ENCODE measurements at places on chromosomes 11 and 22.

GRCh38 chr22:42360348-42360747 is 71.9 kb downstream of the NFAM1 start:
- no peak for DNase-seq

- DNase-seq: no peak
These were observed 115.2 kb upstream of the SORL1-AS1 start for GRCh38 chr11:121567995-121568394.

- no peak for DNase-seq
These were observed 6.0 kb upstream of the TUBA8 start for GRCh38 chr22:18104566-18104965.

DNA sequence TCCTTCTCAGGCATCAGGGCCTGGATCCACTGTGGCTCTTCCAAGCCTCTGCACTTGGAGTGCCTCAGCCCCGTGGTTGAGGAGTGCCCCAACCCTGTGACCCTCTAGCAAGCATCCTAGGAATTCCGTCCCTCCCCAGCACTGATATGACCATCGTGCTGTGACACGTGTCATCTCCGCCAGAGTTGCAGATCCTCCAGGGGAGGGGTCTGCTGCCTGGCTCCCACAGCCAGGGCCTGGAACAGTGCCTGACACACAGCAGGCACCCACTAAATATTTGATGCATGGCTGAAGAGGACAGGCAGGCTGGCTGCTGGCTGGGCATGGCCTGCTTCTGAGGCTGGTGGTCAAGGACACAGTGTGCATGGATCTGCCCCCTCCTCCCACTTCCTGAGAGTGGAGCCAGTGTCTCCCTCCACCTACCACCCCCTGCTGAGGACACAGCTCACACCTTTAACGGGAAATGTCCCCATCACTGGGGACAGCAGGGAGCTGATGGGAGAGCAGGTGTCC is 1.7 kb upstream of the CD81 start:
- DNase-seq: no peak

DNA sequence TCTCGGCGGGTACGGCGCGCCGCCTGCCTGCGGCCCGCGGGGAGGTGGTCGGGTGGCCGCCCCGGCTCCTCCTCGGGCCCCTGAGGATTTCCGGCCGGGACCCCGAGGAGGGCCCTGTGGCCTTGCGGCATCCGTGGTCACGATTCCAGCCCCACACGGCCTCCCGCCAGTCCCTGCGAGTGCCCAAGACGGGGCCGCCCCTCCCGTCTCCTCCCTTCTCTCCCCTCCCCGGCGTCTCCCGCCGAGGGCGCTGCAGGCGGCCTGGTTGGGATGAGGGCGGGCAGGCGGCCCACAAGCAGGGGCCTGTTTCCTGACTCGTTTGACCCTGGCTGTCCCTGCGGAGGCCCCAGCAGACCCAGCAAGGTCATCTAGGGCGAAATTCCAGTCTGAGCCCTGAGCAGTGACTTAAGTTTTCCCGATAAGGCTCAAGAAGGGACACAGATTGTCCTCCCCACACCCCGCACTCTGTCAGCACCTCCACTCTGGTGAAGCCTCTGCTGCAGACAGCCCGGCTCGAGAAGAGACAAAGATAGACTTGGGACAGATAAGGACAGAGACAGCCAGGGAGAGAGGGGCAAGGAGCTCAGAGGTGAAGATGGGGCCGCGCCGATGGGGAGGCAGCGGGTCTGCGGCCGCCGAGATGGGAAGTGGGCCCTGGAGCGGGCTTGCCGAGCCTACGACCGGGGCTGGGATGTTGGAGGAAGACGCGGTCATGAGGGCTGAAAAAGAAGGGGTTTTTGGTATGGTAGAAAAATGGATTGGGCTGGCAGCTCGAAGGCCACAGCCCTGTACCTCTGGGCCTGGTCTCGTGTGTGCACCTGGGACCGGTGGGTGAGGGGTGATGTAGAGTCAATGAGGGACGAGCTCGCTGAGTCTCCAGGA is 95.0 kb downstream of the SWAP70 start:
- DNase-seq: peak; percentile 71

DNA sequence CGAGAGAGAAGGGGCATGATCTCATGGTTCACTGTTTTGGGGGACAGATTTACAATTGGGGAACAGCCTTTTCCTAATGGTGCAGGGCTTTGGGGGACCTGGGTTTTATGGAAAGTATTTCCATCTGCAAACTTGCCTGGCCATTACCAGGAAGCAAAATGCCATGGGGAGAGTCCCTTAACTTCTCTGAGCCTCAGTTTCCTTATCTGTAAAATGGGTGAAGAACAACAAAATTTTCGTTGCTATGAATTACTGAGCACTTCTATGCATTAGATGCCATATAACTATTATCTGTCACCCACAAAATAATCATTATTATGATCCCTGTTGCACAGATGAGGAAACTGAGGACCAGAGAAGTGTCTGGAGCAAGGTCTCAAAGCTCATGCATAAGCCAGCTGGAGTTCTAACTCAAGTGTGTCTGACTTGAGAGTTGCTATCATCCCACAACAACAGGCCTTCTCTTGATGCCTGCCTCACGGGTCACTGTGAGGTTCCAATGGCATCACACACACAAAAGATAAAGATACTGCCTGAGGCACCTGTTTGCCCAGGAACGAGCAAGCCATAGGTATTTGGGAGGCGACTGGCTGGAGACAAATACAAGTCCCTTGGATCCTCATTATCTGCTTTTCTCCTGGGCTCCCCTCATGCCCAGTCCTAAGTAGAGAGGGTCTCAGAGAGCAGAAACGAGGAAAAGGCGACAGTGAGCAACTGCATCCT is 15.8 kb downstream of the TPST2 start:
- no peak for DNase-seq

DNA sequence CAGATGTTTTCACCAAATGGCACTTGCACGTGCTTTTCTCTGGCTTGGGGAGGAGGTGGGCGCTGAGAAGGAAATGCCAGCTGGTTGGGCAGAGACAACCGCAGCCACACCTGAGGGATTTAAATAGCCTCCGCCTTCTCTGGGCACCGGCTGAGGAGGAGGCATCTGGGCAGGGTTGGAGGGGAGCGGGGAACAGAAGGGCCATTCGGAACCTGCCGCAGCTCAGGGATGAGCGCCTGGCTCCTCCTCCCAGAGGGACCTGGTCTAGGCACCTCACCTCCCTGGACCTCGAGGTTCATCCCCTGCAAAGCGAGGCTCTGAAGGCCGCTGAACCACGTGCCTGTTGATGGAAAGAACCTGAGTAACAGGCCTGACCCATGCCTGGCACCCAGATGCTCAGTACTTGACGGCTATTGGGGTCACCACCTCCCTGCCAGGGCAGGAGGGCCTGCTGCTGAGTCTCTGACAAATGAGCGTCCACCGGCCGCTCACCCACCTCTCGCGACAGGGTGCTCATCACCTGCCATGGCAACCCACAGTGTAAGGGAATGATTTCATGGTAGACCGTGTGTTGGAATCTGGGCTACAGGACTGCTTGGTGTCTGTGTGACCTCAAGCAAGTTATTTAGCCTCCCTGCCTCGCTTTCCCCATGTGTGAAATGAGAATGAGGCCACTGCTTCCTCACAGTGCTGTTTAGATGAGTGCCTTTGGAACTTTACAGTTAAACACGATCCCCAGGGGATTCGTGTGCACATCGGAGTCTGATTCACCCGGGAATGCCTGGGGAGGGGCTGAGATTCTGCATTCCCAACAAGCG is 2.0 kb upstream of the KDELR3 start:
- DNase-seq: no peak

GRCh38 chr11:132026746-132027145 is 656.3 kb downstream of the NTM start:
- DNase-seq: no peak

DNA sequence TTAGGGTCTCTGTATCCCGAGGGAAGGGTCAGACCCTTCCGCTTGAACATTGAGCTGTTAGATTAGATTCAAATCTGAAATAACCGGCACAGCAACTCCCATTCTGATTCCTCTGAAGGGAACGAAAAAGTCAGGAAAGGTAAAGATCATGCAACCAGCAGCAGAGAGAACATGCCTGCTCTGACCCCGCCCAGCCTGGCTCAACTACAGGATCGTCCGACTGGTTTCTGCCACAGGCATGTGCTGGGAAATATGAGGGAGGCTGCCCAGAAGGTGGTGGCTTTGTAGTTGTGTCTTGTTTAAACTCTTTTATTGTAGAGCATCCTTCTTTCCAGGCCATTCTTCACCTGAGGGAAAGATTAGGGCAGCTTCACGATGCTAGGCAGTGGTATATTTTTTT is 5.0 kb upstream of the MTNR1B start:
- DNase-seq: peak; percentile 57

DNA sequence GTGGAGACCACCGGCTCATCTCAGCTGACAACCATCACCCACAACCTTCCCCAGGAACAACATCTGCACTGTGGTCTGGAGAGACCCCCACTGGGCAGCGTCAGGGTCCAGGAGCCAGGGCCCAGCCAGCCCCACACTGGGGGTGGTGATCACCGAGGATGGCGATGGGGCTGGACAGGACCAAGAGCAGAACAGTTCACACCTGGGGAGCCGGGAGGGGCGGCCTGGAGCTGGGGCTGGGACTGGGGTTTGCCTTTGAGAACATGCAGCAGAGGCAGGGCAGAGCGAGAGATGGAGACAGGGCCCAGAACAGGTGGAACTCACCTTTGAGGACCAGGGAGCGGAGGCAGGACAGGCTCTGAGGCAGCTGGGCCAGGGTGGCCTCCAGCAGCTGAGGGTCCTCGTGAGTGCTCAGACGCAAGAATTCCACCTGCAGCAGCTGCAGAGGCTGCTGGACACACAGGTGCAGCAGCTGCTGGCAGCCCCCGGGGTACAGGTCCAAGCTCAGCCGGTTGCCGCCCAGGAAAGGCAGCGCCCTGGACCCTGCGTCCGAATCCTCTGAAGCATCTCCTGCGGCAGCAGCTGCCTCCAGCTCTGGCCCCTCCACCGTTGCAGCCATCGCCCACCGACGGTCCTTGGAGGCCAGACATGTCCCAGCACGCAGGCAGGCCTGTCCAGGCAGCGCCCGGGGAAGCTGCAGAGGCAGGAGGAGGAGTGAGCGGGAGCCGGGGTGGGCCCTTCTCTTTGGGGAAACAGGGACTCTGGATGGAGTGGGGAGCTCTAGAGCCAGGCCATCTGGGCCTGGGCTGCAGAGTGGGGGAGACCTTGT is 1.0 kb downstream of the PIDD1 start:
- no peak for DNase-seq

DNA sequence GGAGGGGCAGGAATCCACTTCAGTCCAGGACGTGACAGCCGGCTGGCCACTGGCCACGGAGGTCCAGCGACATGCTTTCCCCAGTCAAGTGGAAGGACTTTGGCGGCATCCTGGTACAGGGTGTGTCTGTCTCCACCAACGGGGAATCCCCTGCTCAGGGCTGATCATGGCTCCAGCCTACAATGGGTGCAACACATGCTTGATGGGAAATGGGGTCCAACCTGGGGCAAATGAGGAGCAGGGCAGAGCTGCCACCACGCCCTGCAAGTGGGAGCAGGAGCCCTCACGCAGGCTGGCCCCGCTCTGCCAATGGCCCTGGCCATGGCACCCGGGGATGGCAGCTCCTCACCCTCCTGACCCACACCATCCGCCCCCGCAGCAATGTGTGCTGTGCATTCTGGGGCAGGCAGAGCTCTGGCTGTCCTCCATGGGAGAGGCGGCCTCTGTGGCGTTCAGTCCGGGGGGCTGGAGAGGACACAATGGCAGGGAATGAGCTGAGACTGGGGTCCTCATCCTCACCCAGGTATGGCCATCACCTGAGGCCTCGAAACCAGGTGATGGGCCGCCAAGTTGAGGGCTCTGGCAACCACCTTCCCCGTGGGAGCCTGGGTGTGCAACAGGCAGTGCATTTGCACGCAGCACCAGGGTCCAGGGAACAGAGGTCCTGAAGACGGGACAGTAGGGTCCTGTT is 5.8 kb upstream of the SEPTIN5 start:
- no peak for DNase-seq

DNA sequence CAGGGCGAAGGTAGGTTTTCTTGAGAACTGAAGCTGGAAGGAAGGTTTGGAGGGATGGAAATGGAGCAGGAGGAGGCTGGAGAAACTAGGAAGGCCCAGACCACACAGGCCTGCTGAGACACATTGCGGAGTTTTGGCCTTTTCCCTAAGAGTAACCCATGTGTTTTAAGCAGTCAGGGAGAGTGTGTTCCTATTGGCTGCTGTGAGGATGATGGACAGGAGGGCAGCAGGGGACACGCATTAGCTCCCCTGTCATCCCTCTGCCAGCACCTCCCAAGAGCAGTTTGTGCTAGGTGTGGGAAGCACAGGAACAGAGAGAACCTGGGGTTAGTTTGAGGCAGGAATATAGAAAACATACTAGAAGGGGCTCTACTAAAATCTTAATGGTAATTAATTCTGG is 842.1 kb downstream of the TBC1D22A start:
- DNase-seq: no peak

DNA sequence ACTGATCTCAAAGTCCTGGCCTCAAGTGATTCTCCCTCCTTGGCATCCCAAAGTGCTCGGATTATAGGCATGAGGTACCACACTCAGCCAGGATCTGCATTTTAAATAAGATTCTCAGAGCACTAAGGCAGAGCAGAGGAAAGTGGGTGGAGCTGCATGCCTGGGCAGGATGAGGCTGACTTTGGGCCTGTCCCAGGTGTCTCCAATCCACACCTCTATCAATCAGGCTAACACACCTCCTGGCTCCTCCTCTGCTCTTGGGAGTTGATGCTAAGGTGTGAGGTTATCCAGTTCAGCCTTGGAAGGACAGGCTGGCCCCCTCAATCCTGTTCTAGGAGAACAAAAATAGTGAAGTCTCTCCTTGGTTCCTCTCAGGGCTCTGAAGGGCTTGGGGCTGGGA is 30.2 kb upstream of the P2RY2 start:
- DNase-seq: peak; percentile 62

- no peak for DNase-seq
These were observed 7.9 kb upstream of the DTX4 start for GRCh38 chr11:59164028-59164427.

- peak; percentile 10 for DNase-seq
These were observed 3.3 kb upstream of the JAML start for GRCh38 chr11:118227865-118228785.

GRCh38 chr11:25876456-25876965 is 455.4 kb upstream of the ANO3 start:
- no peak for DNase-seq

GRCh38 chr22:41367039-41367679 is 14.6 kb upstream of the TEF start:
- peak; percentile 68 for DNase-seq

GRCh38 chr22:50688448-50688847 is 15.8 kb downstream of the SHANK3 start:
- no peak for DNase-seq

- DNase-seq: no peak
These were observed 16.9 kb upstream of the PIK3C2A start for GRCh38 chr11:17224727-17225126.

GRCh38 chr11:126991596-126991995 is 9.0 kb downstream of the KIRREL3 start:
- DNase-seq: no peak

- DNase-seq: no peak
These were observed 19.6 kb downstream of the BRD1 start for GRCh38 chr22:49807780-49808708.

DNA sequence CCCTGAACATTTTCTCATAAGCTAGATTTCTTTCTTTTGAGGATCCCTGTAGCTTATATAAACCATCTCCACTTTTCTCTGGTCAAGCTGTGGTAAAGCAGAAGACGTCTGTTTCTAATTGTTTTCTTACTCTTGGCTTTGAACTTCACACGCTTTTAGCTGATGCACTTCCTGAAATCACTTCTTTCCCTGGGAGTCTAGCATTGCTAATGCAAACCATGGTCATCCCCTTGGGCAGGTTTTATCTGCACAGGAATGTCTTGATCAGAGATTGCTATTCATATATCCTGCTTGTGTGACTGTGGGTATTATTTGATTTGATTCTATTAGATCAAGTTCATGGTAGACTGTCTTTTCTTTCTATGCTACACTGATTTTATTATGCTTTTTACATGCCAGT is 199.2 kb upstream of the POU2AF2 start:
- DNase-seq: no peak
